ENCODE measurements at places on chromosomes 16 and 17.

- no peak for DNase-seq
Observed at GRCh38 chr17:1608676-1609075, 20.0 kb downstream of the SLC43A2 start.

DNA sequence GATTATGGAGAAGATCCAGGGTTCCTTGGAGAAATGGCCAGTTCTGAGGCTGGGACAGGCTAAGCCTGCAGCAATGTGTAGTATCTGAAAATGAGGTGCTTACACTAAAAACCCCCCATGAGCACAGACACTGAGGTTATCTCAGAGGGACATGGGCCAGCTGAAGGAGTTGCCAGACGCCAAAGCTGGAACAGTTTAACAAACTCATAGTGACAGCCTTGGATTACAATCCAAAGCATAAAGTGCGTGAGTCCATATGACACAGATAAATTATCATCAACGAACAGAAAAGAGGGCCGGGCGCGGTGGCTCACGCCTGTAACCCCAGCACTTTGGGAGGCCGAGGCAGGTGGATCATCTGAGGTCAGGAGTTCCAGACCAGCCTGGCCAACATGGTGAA lies 11.2 kb upstream of the CAPN15 start:
- DNase-seq: no peak

DNA sequence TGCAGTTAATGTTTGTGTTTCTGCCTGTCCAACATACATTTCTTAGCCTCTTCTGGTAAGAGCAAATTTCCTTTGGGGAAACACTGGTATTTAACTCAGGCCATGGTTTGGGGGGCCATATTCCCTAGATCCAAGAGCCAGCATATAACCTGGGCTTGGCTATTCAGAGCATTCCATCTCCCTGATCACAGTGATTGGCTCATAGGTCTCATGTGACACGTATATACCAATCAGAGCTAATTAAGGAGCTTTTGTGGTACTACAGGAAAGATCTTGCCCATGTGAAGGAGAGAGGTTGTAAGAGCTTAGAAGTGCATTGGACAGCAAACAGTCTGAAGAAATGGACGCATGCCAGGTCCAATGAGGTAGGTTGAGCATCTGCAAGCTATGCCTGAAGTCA lies 33.4 kb upstream of the GPR139 start:
- no peak for DNase-seq

GRCh38 chr16:76676356-76676755 lies 399.2 kb downstream of the CNTNAP4 start:
- no peak for DNase-seq

DNA sequence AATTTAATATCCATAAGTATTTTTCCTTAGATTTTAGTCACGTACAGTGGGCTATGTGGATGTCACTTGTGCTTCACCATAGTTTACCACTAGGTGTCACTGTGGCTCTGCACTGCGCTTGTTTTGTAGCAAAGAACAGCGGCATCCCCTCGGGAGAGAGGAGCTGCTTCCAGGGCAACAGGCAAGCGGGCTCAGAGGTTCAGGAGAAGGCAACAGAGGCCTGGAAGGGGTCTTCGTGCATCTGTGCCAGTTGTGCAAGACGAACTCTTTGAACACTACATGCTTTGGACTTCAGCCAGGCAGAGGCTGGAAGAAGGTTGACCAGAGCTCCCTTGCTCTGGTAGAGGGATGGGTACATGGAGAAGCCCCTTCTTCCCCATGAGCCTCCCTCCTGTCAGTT lies 20.6 kb downstream of the CYB561 start:
- peak; percentile 88 for DNase-seq
